NCI-H1105 treated with DMSO at 0.1 percent for 48 hours (cell line): ENCODE measurements at places on chromosomes 7 and 10.

- DNase-seq = peak; percentile 0
Measured at GRCh38 chr10:47361293-47361692, 13.1 kb downstream of the RBP3 start.

- DNase-seq = no peak
Measured at GRCh38 chr10:95254629-95255028, 36.2 kb downstream of the PDLIM1 start.

- DNase-seq = no peak
Measured at GRCh38 chr7:90560730-90561129, 35.4 kb upstream of the CDK14 start.

- DNase-seq = peak; percentile 27
Measured at GRCh38 chr10:43679509-43679908, 30.8 kb upstream of the ZNF32 start.

DNA sequence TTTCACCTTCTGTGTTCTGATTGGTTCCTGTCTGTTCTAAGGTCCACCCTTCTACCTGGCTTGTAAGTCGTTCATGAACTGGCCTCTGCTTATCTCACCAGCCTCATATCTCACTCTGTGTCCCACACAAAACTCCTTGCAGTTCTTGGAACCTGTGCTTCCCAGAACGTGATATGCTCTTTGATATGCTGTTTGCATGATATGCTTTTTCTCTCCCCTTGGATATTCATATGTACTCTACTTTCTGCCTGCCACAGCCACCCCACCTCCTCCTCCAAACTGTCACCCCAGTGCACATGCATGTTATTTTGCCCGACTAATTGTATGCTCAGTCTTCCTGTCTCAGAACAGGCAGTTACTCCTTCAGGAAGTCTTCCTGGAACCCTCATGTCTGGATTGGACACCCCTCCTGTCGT is 1.9 kb upstream of the ITPRIP start:
- no peak for DNase-seq

- DNase-seq = no peak
Measured at GRCh38 chr10:123790132-123790885, 101.3 kb downstream of the CPXM2 start.

- DNase-seq = no peak
Measured at GRCh38 chr7:460374-461116, 59.1 kb downstream of the PDGFA start.

GRCh38 chr7:96041171-96041570 is 268.8 kb downstream of the DYNC1I1 start:
- no peak for DNase-seq

- DNase-seq = no peak
Measured at GRCh38 chr10:1074052-1074747, 18.0 kb downstream of the WDR37 start.

DNA sequence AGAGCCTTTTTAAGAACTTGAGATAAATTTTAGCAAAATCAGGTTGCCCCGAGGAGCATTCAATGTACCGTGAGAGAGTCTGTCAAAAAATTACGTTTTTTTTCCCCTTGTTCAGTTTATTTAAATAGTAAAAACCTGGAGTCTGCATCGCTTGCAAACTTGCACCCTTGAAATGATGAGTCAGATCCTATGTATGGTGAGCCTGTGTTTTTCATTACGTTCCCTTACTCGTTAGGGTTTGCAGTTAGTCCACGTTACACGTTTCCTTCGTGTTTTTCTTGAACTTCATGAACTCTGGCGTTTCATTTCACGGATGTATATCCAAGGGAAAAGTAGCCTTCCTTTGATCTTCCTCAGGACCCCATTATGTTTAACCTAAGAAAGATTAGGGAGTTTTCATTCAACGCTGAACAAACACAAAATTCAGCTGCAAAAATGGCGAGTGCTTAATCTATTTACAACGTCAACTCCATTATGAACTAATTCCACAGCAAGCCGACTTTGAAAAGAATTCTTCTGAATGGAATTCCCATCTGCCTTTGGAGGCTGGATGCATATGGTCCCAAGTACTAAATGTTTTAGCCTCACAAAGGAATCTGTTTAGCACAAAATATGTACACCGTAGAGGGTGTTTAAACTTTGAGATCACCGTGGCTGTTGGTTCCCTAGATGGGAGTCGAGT is 182.4 kb downstream of the MYOF start:
- DNase-seq = no peak

DNA sequence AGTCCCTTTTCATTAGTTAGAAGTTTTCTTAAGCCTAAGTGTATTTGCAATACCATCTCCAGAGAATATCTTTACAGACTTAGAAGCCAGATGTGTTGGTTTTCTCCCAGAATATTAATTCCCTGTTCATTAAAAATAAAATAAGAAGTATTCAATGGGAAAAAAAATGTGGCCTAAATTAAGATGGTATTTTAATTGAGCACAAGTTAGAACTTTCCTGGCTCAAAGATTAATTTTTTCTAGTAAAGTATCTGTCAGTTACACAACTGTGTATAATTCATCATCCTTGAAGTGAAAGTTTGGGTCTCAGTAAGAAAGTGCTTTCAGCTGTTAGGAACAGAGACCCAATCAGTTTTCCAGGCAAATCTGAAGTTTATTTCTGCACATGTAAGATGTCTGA is 1179.5 kb upstream of the C7orf33 start:
- DNase-seq = no peak

GRCh38 chr10:98096316-98096715 is 38.1 kb upstream of the R3HCC1L start:
- no peak for DNase-seq

- DNase-seq = no peak
Measured at GRCh38 chr7:98084631-98085030, 22.0 kb upstream of the LMTK2 start.

- DNase-seq = no peak
Measured at GRCh38 chr7:256461-256940, 33.5 kb upstream of the FOXL3 start.

DNA sequence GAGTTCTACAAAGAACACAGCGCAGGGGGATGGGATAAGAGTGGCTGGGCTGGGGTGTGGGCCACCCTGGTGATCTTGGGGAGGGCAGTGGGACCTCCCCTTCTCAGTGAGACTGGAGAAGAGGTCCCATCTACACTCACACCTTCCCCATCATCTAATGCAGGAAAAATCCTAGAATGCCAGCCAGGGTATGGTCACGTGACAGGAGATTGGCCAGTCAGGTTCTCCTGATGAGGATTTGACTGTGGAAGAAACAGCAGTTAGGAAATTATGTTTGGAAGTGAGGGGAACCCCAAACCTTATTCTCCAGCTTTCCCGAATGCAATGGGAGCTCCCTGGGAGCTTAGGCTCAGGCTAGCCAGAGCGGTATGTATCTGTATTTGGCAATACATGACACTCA is 158.8 kb upstream of the GRB10 start:
- no peak for DNase-seq

DNA sequence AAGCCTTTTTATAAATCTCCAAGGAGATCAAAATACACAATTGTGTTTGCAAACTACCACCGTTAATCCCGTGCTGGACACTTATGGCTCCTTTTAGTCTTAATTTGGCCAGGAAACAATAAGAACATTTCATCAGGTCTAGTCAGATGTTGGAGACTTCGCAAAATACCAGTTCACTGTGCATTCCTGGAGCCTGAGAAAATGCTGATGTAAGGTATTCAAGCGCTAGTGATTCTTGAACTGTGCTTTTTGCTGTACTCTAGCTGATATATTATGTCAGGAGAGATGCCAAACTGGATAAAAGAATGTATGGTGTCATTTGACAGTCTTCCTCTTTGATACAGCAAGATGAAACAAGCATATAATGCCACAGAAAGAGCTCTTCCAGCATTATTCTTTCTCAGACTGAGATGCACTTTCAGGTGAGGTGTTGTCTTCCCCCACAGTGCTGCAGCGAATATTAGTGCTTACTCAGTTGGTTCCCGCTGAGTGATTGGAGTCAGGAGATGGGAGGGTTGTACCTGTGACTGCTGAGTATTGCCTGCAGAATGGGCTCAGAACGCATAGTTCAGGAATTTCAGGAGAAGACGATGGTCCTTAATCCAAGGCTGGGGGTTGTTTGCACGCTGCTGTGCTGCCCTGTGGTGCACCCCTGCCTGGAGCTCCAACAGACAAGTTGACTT is 59.2 kb downstream of the OGDH start:
- DNase-seq = no peak

GRCh38 chr7:101165958-101166647 is 734 bp upstream of the VGF start:
- no peak for DNase-seq

DNA sequence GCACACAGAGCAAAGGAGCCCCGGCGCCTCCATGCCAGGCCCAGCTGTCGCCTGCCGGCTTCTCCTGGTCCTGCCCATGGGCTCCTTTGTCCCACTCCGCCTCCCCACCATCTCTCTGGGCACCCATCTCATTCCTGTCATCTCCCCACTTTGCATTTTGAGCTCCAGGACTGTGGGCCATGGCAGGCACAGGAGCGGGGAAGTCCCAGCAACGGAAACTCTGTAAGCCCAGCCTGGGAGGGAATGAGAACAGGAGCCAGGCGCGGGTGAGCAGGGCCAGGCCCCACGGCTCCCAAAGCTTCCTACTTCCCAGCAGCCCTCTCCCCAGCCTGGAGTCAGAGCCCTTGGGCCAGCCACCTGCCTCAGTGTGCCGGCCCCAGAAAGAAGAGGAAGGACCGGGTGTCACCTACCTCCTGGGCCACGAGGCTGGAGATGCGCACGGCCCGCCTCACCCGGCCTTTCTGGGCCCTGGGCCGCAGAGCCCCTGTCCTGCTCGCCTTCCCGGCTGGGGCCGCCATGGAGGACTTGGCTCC is 23.1 kb downstream of the KCNH2 start:
- no peak for DNase-seq
